ENCODE measurements at places on chromosomes 7 and 10.
A peak's percentile ranks its signal among the peaks of the same experiment; 100 is the strongest.

- no peak for DNase-seq
Observed at GRCh38 chr10:75542084-75542483, 110.7 kb downstream of the LRMDA start.

DNA sequence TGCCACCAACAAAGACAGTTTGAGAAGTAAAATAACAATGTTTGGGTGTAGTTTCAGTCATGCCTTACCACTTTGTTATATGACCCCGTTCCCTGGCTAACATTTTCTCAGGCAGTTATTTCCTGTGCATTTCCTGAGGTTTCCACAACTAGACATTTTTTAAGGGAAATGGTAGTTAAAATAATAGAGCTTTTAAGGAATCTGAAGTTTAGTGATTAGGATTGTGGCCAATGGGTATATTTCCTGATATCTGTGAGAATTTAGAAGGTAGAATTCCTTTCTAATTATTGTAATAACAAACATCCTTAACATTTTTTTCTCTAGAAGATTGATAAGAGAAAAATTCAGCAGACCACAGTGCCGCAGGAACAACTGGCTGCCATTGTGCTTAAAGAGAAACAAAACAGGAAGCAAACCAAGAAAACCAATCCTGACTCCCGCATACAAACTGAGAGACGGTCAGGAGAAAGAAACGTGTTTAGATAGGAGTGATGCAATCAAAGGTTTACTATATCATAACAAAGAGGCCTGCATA is 193.6 kb downstream of the MBL2 start:
- DNase-seq = no peak

GRCh38 chr7:98365863-98366561 is 34.9 kb downstream of the BAIAP2L1 start:
- DNase-seq = no peak

DNA sequence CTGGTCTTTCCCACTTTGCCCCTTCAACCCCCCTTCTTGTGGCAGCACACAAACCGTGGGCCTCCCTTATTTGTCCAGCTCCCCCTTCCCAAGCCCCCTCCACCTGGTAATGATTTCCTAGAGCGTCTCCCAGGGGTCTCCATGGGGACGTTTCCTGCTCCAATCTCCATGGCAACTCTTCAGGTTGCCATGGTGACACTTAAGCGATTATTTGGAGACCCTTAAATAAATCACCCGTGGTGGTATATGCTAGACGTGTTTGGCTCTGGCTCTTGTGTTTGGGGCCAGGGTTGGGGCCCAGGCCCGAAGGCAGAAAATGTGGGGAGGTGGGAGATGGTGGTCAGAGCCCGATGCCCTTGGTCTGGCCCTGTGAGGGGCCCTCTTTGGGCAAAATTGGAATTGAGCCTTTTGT is 41.1 kb upstream of the DLG5 start:
- no peak for DNase-seq

DNA sequence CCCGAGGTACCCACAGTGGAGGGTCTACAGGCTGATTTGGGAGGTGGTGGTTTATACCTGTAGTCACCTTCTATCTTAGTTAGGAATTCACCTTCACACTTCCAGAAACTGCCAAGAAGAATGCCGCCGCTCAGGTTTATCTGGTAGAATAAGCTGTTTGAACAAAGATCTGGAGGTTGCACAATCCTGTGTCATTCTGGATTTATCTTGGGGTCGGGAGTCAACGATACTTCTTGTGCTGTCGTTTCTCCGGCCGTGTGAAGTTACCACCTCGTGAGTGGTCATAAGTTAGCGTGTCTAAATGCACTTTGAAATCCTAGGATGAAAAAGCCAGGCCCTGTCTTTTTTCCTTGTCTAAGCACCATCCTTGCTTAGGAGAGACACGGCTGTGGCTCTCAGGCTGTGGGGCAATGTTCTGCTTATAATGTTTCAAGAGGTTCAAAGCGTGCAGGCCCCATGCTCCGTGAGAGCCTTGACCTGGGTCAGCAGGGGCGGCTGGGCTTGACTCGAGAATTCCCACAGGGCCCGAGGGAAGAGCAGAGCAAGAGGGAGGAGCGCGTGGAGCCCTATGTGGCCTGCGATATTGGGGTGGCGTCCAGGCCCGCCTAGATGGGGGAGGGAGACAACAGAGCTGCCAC is 35.5 kb downstream of the GRIFIN start:
- DNase-seq = no peak

GRCh38 chr10:4167216-4167615 is 382.2 kb upstream of the KLF6 start:
- no peak for DNase-seq

GRCh38 chr7:127873151-127873550 is 158.1 kb downstream of the LRRC4 start:
- no peak for DNase-seq

DNA sequence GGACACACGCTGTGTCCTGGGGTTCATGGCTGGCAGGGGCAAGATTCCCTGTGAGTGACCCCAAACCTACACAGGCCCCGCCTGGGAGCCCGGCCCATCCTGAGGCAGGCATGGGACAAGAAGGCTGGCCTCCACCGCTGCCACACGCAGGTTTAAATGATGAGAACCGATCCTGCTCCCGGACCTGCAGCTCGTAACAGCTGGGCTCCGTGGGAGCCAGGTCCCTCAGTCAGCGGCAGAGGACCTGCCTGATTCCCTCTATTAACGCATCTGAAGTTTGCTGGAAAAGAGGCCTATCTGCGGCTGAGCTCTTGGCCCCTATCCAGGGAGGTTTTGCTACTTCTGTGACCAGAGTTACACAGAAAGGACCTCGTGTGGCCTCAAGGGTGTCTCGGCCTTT is 112.3 kb downstream of the VIPR2 start:
- peak; percentile 6 for DNase-seq
